ENCODE measurements at places on chromosomes 12 and 14.

DNA sequence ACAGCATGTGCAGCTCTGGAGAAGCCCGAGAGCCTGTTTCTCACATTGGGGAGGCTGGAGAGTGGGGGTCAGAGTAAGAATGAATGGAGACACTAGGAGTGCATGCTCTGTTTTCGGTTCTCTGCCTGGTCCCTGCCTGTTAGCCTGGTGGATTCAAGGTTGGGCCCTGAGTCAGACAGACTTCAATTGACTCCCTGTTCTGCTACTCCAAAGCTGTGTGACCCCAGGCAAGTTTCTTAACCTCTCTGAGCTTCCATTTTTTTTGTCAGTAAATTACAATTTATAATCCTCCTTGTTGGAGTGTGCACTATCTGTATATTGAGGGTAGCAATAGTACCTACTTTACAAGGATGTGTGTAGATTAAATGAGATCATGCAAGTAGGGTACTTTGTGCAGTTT is 102.6 kb upstream of the ESRRB start:
- no peak for DNase-seq

GRCh38 chr14:54567639-54568561 is 972 bp downstream of the SAMD4A start:
- DNase-seq: peak; percentile 13

- no peak for DNase-seq
Observed at GRCh38 chr14:88552876-88553275, 1.9 kb downstream of the PTPN21 start.

GRCh38 chr14:61281948-61282275 is 774 bp upstream of the TMEM30B start:
- no peak for DNase-seq

DNA sequence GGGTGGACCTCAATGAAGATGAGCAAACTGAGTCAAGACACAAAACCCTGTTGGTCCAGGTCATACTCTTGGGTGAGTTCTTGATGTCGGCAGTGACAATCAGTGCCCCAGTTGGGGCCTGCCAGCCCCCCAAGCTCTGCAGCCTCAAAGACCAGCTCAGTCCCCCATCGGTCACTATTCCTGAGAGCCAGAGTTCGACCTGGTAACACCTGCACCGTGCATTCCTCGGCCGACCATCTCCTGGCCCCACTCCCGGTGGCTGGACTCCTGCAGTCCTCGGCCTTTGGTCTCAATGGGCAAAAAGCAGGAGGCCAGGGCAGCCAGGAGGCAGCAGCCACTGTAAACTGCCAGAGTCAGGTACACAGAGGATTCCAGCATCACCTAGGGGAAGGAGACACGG is 32.5 kb downstream of the DAO start:
- no peak for DNase-seq

DNA sequence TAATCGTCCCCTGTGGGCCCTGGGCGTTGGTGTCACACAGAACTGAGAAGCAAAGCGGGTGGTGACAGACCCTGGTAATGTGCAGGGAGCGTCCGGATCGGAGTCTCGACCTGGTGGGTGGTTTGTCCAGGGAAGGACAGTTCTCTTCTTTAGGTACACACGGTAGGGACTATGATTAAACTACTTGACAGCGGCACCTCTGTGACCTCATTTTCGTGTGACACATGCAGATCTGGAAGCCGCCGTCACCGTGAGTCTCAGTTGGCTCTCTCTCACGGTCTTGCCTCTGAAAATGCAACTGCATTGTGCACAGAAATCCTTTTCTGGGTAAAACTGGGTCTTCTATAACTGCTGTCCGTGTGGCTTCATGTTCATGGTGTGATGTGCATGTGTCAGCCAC is 32.1 kb downstream of the XRCC3 start:
- DNase-seq: no peak

- DNase-seq: no peak
Observed at GRCh38 chr14:75614179-75614578, 35.8 kb downstream of the FLVCR2 start.
